ENCODE measurements at places on chromosomes 12 and 14. TPM values are rescaled to one million over a fixed set of nuclear protein-coding genes. Genes with fewer than 3 reads are reported as not detected.

- no peak for DNase-seq
Observed at GRCh38 chr12:72330784-72331183, 58.6 kb downstream of the TRHDE start.

GRCh38 chr14:62558451-62558850 is 486.8 kb downstream of the KCNH5 start:
- no peak for DNase-seq

DNA sequence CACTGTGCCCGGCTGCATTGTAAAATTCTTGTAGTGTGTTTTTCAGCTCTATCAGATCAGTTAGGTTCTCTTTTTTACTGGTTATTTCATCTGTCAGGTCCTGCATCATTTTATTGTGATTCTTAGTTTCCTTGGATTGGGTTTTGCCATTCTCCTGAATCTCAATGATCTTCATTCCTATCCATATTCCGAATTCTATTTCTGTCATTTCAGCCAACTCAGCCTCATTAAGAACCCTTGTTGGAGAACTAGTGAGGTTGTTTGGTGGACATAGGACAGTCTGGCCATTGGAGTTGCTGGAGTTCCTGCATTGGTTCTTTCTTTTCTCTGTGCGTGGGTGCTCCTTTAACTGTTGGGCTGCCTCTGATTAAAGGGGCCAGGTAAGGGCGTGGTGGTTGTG is 5.6 kb upstream of the C1S start:
- no peak for DNase-seq

GRCh38 chr12:106741247-106741646 is 33.2 kb upstream of the RIC8B start:
- no peak for DNase-seq

DNA sequence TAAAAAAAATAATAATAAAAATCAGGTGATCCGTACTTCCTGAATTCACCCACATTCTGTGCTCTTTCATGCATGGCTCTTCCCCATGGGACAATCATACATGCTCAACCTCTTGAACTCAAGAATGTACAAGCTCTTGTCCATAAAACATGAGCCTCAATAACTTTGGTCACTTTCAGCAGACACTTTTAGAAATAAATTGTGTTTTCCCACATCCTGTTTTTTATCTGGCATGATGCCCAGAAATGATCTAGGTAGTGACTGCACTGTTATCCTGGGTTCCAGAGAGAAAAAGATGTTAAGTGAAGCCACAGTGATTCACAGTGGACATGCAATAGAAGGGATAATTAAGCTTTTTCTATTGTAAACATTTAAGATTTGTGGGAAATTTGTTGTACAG is 537.6 kb upstream of the TMEM132C start:
- no peak for DNase-seq

DNA sequence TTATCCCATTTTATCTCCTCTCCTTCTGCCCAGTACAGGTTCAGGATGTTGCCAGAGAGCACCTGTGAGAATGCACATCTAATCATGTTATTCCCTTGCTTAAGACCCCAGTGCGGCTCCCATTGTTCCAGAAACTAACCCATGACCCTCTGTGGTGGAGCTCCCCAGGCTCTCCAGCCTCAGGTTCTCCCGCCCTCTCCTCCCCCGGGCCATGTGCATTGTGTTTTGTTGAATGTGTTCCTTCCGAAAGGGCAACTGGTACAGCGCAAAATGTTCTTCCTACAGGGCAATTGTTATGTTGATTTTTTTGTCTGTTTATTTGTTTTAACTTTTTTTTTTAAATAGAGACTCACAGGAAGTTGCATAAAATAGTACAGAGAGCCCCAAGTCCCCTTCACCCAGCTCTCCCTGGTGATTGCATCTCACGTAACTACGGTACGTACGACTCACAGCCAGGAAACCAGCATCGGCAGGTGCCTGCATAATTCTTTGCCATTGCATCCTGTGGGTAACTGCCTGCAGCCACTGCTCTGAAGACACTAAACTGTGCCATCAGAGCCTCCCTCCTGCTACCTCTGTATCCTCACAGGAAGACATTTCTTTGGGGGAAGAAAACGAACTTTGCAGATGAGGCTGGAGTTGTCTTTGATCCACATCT is 31.2 kb downstream of the TMEM132C start:
- no peak for DNase-seq

- no peak for DNase-seq
Observed at GRCh38 chr14:93953739-93954515, 22.4 kb downstream of the ASB2 start.

- no peak for DNase-seq
Observed at GRCh38 chr14:105281371-105282097, 19.3 kb downstream of the BRF1 start.

GRCh38 chr14:94128216-94128839 is 1.1 kb downstream of the IFI27L2 start:
- peak; percentile 15 for DNase-seq

DNA sequence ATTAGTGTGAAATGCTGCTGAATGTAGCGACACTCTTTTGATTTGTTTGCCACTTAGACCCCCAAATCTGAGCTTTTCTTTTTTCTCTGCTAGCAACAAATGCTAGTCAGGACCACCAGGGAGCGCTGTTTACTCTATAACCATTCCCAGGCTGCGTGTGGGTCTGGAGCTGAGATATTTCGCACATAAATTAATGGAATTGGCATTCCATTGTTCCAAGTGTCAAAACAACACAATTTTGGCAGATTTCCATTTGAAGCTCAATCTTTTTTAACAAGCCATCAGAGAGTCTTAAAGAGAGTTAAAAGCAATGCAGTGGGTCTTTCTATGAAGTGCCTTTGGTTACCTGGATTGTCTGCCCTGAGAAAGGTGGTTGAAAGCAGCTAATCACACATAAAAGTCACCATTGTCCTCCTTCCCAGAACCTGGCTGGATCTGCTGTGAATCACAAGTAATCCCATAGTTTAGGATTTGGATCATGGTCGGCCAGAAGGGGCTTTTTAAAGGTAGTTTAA is 7.4 kb upstream of the TMEM132C start:
- DNase-seq, result no peak

- no peak for DNase-seq
Observed at GRCh38 chr14:23062002-23062401, 4.7 kb upstream of the CDH24 start.

DNA sequence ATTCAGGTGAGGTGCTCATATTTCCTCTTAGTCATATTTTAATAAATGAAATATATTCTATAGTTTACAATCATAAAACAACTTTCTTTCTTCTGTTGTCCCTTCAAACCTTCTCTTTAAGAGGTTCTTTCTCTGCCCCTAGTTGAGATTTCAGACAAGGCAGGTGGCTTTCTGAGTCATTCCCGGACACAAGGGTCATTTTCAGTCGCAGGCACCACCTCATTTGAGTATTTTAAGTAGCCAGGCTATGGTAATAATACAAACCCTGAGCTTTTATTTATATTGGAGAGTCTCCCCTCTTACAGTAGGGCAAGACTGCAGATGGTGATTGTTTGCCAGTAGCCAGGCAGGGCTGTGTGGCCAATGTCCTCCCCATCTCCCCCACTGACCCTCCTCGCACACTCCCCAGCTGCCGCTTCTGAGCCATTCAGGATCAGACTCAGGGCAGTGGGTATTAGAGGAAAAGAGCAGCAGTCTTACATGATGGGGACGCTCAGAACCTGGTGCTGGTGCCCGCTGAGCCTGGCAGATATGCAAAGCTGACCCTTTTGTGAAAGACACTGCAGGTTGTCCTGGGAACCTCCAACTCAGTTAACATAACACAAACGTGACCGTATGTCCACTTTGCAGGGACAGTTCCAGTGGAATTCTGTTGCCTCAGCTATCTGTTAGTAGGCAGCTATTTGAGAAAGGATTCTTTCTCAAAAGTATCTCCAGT is 101.1 kb upstream of the BCL2L14 start:
- no peak for DNase-seq

Gene GRIN2B
- total RNA-seq, result 0.16 TPM

Gene PRKD1
- total RNA-seq, result 4.3 TPM

Gene GARIN6
- not detected for total RNA-seq

Gene VTI1B
- total RNA-seq, result 115 TPM

Gene PTPRR
- 0.65 TPM for total RNA-seq

Gene CDK4
- 46.3 TPM for total RNA-seq

Gene NPAS3
- total RNA-seq, result 4.9 TPM

Gene PHETA1
- total RNA-seq, result 18.6 TPM

Gene ADAMTS20
- total RNA-seq, result not detected

Gene KRT77
- total RNA-seq, result not detected
